SK-N-DZ (cell line): ENCODE measurements at places on chromosomes 5 and 9.
A peak's percentile ranks its signal among the peaks of the same experiment; 100 is the strongest.

DNA sequence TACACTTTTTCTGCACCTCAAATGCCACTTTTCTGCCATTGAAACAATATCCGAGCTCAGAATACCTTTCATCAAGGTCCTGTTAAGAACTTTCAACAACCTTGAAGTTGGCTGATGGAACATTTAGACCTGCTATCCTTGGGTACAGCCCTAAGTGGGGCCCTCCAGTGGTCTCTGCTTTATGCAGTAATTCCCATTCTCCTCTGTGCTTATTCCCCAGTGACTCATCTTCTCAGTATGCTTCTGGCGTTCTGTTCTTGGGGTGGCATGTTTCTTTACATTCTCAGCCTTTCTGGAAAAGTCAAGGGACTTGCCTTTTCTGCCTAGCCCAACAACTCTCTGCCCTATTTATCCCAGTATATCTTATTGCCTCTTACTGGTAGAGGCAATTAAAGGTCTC lies 7.1 kb downstream of the ANP32B start:
- DNase-seq: no peak

DNA sequence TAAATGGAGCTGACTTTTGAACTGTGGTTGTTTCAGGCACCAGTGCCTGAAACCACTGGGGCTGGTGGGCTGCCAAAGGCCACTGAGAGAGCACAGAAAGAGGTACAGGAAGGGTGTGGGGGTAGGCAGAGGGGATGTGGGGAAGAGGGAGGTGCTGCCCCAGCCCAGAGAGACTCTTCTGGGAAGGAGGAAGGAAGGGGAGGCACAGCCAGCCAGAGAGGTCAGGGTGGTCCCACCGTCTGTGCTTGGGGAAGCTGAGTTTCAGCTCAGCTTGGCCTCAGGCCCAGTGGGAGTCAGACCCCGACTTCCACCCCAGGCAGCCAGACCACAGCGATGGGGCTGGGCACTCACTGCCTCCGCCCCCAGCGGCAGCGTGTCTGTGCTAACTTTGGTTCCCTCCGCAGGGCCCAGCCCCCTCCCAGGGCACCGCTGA lies 8.6 kb upstream of the PHYKPL start:
- DNase-seq: no peak

GRCh38 chr9:130206579-130206978 lies 34.4 kb downstream of the NCS1 start:
- DNase-seq: no peak

DNA sequence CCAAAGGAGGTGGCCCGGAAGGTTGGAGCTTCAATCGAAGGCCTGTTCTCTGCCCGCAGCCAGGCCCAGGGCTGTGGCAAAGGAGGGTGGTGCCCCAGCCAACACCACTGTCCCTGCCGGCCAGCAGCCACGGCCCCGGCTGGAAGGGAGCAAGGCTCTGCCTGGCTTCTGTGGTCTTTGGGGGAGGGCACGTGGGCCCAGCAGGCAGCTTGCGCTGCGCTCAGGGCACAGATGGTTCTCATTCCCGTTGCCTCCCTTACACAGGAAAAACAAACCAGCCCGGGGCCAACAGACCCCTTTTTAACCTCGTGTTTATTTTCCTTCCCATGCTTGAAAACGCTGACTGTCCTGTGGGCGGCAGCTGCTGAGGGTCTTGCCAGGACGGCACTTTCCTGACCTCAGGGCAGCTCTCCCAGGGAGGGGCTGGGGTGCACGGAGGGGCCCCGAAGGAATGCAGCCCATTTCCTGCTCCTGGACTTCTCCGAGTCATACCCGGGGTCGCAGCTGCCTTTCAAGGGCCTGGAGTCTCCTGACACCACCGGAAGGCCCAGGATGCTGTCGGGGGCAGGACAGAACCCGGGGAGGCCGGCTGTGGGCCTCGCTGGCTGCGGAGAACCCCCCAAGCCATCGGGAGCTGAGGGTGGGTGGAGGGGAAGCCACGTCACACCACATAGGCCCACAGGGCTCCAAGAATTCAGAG lies 1.1 kb upstream of the GPSM1 start:
- no peak for DNase-seq

DNA sequence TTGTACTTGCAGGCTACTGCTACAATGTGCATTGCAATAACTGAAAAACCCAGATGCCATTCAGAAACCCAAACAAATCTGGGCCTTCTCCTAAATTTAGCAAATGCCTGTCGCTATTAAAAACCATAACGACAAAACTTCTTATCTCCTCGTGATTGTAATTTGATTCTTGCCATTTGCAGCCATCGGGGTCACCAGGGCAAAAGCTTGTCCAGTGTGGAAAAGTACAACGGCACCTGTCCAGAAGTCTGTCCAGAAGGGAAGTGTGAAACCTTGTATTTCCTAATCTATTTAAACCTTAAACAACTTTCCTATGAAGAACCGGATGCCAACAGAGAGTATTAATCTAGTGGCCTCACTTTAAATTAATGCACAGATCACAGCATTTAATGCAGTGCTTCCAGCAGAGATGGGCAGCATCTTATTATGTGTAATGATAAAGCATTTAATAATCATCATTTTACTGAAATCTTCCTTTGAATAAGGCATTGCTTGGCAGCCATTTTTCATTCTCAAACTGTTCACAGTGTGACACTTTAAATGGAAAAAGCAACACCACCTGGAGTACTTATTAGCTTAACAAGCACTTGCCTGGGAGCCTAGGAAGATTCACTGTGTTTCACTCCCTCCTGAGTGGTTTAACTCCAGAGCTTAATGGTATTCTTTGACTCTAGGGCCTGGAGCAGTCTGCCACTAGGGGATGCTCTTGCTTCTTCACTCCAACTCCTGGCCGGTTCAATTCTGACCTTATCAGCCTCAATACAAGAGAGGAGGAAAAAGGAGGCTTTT lies 4.9 kb upstream of the C7 start:
- DNase-seq: peak; percentile 67

DNA sequence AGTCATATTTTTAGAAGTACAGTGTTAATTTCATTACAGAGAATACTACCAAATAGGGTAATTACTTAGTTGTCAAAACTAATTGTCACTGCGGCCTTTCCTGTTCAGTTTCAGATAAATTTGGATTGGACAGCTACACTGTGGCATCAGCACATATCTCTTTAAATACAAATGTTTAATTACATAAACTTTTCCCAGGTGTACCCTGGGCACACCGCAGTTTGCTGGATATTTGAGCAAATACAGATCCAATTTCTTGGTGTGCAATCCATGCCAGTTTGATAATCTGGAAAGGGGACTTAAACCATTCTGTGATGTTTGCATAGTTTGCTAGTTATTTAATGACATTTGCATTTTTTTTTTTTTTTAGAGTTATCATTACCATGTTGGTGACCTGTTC lies 10.8 kb downstream of the ATP6V0E1 start:
- DNase-seq: no peak

DNA sequence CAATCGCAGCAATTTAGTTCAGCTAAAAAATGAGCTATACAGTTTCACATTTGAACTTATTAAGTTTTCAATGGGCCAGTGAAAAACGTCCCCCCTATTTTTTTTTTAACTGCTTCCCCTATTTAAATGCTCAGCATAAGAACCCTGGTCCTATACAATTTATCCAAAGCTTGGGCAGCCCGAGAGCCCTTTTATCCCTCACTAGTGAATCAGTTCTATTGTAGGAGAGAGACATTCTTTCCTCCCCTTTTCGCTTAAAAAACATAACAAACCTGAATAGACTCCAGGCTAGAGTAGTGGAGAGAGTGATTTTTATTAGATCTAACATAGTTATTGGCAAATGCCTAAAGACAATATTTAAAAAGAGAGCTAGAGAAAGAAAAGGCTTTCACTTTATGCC lies 1.4 kb downstream of the LIX1 start:
- no peak for DNase-seq

GRCh38 chr9:33225319-33226147 lies 14.4 kb upstream of the SPINK4 start:
- peak; percentile 68 for DNase-seq

DNA sequence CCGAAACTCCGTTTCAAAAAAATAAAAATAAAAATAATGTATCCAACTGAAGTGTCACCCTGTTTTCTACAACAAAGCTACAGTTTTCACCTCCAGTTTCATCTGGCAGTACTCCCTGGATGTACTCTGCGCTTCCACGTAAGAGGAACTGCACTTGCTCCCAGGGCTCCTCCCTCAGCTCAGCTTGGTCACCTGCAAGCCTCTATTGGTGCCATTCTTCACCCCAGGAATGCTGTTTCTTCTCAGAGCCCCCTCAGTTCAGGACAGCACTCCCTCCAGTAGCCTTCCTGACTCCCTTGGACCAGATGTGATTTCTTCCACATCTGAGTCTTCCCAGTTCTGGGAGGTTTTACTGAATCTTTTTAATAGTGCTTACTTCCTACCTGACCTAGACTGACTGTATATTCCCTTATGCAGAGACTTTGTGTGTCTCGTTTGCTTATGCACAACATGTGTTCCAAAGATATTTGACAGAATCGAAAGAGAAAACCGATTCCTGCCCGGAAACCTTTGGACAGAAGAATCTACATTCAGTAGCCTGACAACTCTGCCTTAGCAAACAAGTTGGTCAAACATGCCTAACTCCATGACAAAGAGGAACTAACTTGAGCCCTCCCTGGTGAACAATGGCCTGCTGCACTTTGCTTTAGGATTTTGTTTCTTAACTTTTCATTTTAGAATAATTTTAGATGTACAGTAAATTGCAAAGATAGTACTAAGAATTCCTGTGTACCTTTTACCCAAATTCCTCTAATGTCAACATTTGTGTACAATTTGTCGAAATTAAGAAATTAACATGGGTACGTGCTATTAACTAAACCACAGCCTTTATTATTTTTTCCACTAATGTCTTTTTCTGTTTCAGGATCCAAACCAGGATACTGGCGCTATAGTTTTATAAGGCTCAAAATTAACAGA lies 814 bp downstream of the CCDC125 start:
- DNase-seq: no peak

GRCh38 chr9:93085676-93086075 lies 10.3 kb upstream of the CARD19 start:
- DNase-seq: no peak

- no peak for DNase-seq
Observed at GRCh38 chr5:126692971-126693370, 84.0 kb upstream of the LMNB1 start.

GRCh38 chr9:16825331-16825725 lies 45.1 kb downstream of the BNC2 start:
- DNase-seq: no peak

DNA sequence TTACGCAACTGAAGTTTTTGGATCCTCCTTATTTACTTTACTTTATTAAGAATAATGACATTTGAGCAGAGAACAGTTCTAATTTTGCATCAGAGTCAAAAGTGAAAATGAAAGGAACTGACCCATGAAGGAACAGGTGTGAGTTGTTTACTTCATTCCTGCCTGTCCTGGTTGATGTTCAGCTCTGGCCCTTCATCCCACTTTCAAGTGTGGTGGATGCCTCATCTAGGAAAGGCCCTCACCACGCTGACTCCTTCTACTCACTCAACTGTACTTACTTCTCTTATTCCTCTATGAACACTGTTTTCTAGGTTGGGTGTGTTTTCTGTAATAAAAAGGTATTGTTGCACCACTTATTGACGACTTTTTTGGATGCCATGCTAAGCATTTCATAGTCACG lies 61.8 kb upstream of the PLEKHG4B start:
- DNase-seq: no peak

GRCh38 chr5:10600626-10601245 lies 36.9 kb downstream of the ANKRD33B start:
- DNase-seq: no peak

DNA sequence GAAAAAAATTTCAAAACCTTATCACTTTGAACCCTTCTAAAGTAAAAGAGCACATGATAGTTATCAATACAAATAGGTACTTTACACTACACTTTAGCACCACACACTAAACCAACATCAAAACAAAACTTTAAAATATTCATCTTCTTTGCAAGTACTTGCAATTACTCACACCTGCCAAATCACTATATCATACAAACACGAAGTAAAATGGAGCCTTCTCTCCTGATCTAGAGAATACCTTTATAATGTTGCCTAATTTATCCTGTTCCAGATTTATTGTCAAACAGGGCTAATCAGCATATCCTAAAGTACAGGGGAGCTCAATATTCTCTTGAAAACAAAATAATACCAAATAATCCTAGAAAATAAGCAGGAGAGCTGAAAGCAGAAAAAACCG lies 3.0 kb downstream of the RNF145 start:
- no peak for DNase-seq

DNA sequence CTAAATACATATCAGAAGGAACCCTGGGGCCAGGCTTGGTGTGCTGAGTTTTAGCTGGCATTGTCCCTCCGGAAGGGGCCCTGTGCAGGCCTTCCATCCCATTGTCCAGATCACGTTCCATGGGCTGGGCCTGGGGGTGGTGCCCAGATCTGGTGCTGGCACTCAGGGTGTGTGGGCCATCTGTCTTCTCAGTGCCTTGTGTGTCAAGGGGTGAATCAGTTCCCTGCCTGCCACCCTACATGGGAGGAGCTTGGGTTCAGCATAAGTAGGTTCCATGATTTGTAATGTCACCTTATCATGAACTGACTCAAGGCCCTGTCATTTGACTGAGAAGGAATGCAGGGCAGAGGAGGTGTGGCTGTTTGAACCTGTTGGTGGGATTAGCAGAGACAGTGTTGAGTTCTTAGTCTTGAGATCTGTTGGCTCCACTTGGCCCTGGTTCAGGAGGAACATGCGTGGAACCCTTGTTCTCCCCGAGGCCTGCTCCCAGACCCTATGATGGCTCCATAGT lies 176.8 kb downstream of the MACROH2A1 start:
- DNase-seq: no peak

DNA sequence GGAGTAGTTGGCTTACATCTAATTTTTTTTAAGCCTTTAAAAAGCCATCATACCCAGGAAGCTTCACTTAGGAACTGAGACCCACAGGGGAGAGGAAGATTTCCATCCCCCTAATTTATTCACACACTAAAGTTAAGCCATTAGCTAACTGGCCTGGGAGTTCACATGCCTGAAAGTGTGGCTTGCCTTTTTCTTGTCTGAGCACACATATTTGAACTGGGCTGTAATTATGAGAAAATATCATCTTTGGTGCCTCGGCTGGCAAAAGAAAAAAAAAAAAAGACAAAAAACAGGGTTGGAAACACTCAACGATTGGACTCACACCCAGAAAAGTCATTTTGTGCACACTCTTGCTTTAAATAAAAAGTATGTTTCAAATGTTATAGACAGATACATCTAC lies 847.3 kb downstream of the MAT2B start:
- no peak for DNase-seq

DNA sequence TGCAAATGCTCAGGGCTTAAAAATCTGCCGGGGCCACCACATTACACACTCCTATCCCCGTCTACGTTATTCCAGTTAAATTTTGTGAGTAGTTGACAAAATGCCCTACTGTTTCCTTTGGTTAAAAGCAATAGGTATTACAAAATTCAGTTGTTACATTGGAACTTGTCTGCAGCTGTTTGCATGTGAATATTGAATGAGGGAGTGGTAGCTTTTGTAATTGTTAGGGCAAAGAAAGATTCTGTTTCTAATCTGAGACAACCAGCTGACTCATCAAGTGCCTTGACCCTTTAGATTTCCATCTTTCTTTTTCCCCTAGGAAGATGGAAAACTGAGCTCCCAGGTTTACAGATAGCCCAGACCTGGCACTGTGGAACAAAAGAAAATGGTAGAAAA lies 30.2 kb downstream of the MAML1 start:
- no peak for DNase-seq

- DNase-seq: no peak
Observed at GRCh38 chr5:151555760-151556576, 35.2 kb downstream of the FAT2 start.

GRCh38 chr5:154384480-154385235 lies 61.1 kb upstream of the SAP30L start:
- no peak for DNase-seq

GRCh38 chr5:98106116-98107031 lies 667.1 kb upstream of the RGMB start:
- DNase-seq: no peak
